A673 (cell line): ENCODE measurements at places on chromosomes 2 and 18.

DNA sequence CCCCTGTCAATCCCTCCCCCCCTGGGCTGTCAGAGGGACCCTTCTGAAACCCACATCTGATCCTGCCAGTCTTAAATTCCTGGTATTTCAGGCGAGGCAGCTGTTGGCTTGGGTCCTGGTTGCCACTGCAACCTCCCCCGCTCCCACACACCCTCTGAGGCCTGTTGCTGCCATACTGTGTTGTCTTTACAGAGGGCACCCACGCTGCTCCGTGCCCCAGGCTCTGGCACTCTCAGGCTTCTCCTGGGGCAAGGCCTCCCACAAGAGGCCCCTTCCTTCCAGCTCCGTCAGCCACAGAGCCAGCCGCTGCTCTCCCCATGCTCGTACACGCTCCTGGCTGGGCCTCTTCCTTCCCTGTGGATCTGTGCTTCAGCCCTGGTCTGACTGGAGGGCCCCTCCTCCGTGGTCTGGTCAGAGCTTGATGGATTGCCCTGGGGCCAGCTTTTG lies 8.6 kb downstream of the CABLES1 start:
- DNase-seq, result no peak

GRCh38 chr2:237449193-237449881 lies 35.4 kb upstream of the COL6A3 start:
- DNase-seq, result no peak

- DNase-seq, result no peak
Measured at GRCh38 chr18:45255197-45255890, 359.9 kb upstream of the SLC14A2 start.

DNA sequence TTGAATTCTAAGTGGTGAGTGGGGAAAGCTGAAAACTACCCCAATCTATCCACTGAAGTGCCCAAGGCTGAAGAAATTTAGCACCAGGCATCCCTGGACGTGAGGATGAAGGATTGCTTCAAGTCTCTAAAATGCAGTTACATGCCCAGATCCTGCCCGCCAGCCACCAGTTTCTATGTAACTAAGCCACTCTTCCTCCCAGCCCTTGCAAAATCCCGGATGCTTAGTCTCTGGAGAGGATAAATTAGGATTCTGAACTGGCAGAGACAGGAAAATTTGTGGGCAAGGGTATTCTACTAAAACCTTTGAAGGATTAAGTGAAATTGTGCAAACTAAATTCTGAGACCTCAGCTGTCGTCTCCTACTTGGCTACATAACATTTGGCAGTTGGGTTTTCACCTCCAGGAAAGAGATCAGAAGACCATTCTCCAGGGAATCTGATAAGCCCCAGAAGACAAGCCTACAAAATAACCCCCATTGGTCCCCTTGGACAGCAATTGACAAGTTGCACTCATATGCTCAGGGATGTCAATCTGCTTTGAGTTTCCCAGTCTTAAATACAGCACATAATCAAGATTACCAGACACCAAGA lies 93.9 kb upstream of the CD226 start:
- no peak for DNase-seq
